ENCODE measurements at places on chromosomes 1 and 21. TPM values are rescaled to one million over a fixed set of nuclear protein-coding genes. Genes with fewer than 3 reads are reported as not detected.

DNA sequence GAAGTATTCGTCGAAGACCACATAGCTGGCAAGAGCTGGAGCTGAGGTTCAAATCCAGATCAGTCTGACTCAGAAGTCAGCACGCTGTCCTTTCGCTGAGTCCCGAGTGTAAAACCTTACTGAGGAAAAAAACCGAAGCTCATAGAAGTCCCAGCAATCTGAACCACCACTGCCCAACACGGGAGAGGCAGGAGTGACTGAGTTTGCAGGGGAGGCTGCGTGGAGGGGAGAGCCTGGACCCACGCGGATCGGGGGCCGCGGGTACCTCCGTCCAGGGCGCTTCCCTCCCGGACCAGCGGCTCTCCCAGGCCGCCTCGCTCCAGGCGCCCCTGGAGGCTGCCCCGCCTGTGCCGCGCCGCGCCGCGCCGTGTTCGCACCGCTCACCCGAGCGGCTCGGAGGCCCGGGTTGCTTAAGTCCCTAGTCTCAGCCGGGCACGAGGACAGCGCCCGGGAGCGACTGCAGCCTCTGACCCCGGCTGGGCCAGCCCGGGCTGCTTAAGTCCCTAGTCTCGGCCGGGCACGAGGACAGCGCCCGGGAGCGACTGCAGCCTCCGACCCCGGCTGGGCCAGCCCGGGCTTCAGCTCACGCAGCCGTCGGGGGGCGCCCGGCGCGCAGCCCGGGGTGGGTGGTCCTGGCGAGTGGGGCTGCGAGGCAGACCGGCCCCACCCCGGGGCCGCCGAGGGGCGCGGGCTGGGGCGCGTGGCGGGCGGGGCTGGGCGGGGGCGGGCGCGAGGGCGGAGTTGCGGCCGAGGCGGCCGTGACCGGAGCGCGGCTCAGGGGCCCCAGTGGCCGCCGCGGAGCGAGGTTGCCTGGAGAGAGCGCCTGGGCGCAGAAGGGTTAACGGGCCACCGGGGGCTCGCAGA, at the start of gene ADAMTSL4:
TSS of gene ADAMTSL4 (plus strand) at position 777 of the 864 bp plus-strand sequence. CDS start 2,881 bp downstream, outside the sequence.
- no peak for DNase-seq

GRCh38 chr1:100476735-100477290, 61.1 kb upstream of the GPR88 start:
- DNase-seq = no peak

DNA sequence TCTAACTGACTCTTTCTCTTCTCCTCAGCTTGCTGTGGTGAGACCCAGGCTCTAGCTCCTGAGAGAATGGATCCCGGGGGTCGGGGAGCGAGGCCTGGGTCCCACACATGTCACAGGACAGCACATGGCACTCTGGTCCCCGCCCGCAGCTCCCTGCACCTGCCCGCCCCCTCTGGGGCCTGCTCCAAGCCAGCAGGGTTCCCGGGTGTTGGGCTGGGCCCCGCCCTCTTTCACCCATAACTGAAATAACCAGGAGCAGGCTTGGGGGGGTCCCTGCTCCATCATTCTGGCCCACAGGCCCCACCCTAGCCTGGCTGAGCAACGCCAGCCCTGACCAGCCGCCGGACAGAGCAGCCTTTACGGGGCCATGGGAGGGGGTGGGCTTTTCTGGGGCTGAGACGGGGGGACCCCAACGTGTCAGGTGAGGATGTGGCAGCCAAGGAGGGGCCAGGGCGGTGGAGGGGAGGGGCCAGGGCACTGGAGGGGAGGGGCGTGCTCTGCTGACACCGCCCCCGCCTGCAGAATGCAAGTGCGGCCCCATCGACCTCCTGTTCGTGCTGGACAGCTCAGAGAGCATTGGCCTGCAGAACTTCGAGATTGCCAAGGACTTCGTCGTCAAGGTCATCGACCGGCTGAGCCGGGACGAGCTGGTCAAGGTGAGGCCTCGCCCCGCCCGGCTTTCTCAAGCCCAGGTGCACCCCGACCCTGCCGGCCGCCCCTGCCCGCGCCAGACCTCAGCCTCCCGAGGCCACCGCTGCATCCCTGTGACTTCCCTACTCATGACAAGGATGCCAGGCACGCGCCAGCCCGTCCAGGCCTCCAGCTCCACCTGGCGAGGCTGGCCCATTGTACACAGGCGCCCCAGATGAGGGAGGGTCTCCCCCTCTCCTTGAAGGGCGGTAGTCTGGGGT, 19.4 kb downstream of the COL6A1 start:
- DNase-seq = no peak

- DNase-seq = no peak
These were observed 403.9 kb downstream of the PCP4 start for GRCh38 chr21:40271164-40271563.

Gene DISC1
- total RNA-seq = 32.0 TPM

Gene UBXN10
- total RNA-seq = 2.4 TPM

DNA sequence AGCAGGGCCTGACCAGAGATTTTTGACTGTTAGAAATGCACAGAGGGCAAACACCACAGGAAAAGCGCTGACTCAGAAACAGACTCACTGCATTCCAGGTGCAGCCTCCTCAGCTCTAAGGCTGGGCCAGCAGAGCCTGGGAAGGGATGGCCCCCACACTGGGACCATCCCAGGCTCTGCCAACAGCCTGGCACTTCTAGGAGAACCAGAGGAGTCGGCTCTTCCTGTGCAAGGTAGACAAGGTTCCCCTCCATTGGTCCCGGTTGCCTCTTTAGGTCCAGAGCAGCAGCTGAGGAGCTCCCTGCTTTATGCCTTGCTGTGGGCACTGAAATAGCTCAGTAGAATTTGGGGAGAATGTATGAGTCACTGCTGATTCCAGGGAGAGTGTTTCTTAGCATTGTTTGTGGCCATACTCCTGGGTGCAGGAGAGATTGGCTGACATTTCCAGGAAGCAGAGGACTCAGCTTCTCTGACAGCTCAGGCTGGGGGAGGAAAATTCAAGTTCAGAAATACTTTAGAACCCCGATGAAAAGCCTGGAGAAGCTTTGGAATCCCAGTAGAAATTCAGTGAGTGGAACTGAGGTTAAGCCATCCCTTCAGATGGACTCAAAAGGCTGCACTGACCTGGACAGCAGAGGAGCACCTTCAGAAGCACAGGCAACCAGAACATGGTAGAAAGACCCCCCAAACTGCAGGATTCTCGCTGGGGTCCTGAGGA, 19.7 kb downstream of the PRAMEF1 start:
- DNase-seq = no peak

- no peak for DNase-seq
These were observed 30.0 kb upstream of the PM20D1 start for GRCh38 chr1:205879974-205880373.

- no peak for DNase-seq
These were observed 229.1 kb upstream of the ZP4 start for GRCh38 chr1:238119861-238120260.

All from urinary bladder (tissue), 4 donors.